ENCODE measurements at places on chromosomes 1 and 21.

GRCh38 chr1:64246294-64246917, 43.0 kb downstream of the UBE2U start:
- peak; percentile 14 for DNase-seq

- no peak for DNase-seq
Observed at GRCh38 chr21:25496825-25497482, 110.3 kb downstream of the MRPL39 start.

GRCh38 chr1:44673675-44674112, 587 bp downstream of the TMEM53 start:
- peak; percentile 23 for DNase-seq

DNA sequence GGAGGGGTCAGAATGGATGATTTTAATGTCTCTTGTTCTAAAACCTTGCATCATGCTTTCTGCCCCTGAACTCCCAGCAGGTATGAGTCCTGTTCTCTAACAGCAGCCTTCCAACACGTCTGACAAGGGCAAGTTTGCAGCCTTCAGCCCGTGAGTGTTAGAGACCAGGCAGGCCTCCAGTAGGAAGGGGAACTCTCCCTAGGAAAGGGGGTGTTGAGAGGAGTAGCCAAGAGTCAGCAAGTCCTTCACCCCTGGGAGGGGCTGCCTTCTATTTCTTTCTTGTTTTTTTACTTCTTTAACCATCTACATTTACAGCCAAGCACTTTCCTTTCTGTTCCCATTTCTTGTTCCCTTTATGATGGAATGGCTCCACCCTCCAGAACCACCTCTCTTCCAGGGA, 14.2 kb downstream of the BATF3 start:
- no peak for DNase-seq

GRCh38 chr1:29586215-29586614, 349.9 kb downstream of the PTPRU start:
- DNase-seq: no peak

DNA sequence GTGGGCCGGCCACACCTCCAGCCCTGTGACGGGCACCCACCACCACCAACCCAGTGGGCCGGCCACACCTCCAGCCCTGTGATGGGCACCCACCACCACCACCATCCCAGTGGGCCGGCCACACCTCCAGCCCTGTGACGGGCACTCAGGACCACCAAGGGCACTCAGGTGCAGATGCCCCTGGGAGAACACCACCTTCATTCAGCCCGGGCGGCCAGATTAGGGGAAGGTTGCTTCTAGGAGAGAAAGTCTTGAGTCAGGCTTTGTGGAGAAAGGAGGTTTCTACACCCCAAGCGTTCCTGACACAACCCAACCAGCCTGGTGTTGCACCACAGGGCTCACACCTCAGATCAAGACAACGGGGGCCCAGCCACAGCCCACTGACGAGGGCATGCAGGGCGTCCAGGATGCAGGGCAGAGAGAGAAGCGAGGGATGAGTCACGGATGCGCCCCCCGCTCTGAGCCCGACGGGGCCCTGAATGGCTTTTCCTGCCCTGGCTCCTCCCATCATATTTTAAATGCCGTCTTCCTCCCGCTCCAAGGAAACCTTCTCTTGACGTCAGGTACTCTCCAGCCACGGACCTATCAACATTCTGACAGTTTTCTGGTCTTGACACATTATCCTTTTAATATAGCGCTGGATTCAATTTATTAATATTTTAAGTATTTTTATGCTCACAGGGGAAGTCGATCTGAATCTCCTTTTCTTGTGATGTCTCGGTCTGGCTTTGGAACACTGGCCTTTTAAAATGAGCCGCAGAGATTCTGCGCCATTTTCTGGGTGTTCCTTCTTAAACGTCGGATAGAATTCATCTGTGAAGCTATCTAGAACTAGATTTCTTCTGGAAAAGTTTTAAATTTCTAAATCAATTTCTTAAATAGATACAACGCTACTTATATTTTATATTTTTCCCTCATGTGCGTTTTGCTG, 631 bp upstream of the SPATC1L start:
- peak; percentile 77 for DNase-seq

- no peak for DNase-seq
Observed at GRCh38 chr21:33800753-33801423, 114.7 kb downstream of the ATP5PO start.

Measured in renal cortex interstitium (tissue), 15 donors.